ENCODE measurements at places on chromosomes 4 and X.

- DNase-seq: peak; percentile 33
Measured at GRCh38 chr4:87985097-87985886, 9.8 kb downstream of the SPP1 start.

DNA sequence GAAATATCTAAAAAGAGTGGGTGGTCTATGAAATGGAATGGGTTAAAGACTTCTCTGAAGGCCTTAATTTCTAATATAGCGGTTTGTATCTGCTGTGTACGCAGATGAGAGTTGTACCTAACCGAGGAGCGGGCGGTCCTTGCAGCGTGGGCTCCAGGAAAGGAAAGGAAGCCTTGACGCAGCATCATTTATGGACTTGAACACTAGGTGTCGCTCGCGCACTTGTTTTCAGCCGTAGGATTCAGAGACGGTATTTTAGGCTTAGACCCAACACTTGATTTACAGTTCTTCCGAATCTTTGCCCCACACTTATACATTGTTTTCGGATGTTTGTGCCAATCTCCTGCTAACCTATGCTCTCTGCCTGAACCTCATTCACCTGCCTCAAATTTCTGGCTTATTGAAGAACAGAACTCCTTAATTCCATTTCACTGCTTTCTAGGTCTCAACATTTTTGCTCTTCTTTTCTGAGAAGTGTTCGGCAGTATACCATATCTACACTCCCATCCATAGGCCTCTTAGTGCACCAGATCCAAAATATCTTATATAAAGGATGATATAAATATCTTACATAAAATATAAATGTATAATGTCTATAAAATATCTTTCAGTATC, 48.9 kb upstream of the AADAT start:
- peak; percentile 80 for DNase-seq

- DNase-seq: no peak
Measured at GRCh38 chr4:78799551-78800495, 23.7 kb downstream of the BMP2K start.

DNA sequence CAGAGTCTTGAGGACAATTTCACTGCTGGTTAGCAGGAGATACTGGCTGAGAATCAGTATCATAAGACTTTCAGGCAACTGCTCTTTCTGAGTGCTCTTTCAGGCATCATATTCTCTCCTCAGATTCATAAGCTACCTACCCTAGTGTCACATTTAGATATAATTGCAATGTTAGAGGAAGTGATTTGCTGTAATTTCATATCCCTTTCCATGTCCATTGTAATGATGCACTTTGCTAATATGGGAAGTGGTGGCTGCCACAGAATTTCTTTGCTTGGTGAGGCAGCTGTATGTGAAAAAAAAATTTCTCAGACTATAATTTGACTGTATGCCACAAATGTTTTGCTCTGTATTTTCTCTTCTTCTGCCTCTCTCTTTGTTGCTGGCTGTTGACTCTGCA, 63.3 kb downstream of the DOCK11 start:
- no peak for DNase-seq

DNA sequence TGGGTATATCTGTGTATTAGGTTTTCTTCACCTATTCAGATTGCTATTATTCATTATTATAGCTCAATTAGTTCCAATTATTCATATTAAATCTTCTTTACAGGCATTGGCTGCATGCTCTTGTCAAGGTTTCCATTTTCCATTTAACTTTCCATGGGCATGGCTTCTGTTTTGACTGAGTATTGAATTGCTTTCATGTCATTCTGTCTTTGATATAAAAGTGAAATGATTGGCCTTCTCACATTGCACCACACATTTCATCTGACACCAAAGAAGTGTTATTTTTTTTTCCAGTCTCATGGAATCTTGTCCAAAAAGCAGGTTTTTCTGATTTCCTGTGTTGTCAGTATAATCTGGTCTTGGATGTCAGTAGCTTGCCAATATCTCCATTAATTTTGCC, 1244.3 kb downstream of the RAPGEF2 start:
- DNase-seq: no peak

- no peak for DNase-seq
Measured at GRCh38 chr4:136337216-136337615, 1195.1 kb downstream of the PCDH18 start.

DNA sequence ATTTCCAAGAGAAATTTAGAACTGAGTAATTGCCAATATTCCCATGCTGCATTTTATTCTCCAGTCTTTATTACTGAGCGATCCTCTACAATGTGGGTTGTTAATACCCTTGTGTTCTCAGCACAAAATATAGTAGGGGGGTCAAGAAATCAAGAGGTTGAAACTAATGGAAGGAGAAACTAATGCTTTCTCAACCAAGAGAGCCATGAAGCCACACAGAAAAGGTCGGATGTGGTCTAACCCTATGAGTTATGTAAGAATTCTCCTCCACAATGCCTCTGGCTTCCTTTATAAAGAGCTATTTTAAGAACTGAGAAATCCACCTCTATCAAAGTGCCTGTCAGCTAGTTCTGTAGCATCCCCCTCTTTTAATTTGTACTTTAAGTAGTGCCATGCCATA, 268.5 kb downstream of the CHIC1 start:
- DNase-seq: no peak

- peak; percentile 9 for DNase-seq
Measured at GRCh38 chr4:142516686-142517526, 329.2 kb downstream of the INPP4B start.

- DNase-seq: no peak
Measured at GRCh38 chr4:168541266-168541953, 44.6 kb downstream of the PALLD start.

GRCh38 chr4:159698336-159698735, 595.5 kb downstream of the RAPGEF2 start:
- DNase-seq: no peak

- no peak for DNase-seq
Measured at GRCh38 chr4:121686255-121686654, 10.5 kb downstream of the ANXA5 start.

GRCh38 chr4:54852602-54853001, 194.8 kb downstream of the KIT start:
- DNase-seq: no peak

DNA sequence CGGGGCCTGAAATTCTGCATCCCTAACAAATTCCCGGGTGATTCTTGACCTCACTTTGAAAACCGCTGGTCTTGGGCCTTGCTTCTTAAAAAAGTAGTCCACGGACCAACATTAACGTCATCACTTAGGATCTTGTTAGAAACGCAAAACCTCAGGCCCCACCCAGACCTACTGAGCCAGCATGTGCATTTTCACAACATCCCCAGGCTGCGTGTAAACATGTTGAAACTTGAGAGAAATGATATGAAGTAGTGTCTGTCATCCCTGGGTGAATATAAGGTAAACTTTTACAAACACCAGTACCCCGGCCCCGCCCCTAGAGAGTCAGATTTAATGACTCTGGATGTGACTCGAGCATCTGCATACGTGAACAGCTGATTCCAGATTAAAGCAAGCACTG, 33.7 kb downstream of the SORBS2 start:
- DNase-seq: no peak

- DNase-seq: no peak
Measured at GRCh38 chr4:32337403-32337802, 1617.2 kb downstream of the PCDH7 start.

GRCh38 chr4:182427554-182427953, 184.4 kb downstream of the TENM3 start:
- no peak for DNase-seq

DNA sequence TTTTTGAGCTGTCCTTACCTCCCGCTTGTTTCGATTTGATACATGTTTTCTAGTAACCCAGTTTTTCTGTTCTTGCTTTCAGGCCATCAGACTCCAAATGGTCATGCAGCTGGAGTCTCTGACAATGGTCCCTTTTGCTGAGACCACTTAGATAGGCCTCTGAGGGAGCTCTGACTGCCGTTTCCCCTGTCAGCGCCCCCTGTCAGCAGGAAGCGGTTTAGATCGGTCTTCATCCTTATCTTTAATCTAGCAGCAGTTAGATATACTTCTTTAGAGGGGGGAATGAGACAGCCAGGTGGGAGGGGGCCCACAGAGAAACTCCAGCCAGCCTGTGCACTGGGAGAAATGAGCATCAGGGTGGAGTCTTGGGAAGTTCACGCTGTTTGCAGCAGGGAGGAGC, 457.9 kb downstream of the GPAT3 start:
- DNase-seq: no peak

GRCh38 chr4:139563515-139563914, 7.5 kb upstream of the SETD7 start:
- DNase-seq: no peak

DNA sequence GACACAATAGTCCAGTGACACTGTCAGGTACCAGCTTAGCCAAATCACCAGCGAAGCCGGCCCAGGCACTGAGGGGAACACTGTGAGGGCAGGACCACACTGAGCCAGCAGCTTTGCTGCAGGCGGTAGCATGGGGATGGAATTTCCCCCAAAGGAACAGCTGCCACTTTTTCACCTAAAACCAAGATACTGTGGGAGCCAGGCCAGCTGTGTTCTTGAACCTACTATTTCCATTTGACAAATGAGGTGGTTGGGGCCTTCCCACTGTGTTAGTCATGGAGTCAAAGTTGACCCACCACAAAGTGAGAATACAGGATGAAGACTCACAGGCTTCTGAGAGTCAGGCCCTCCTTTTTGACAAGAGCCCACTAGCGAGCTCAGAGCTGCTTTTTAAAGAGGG, 70.7 kb upstream of the SH3RF1 start:
- DNase-seq: no peak

GRCh38 chr4:100929135-100929534, 411.3 kb upstream of the EMCN start:
- no peak for DNase-seq

DNA sequence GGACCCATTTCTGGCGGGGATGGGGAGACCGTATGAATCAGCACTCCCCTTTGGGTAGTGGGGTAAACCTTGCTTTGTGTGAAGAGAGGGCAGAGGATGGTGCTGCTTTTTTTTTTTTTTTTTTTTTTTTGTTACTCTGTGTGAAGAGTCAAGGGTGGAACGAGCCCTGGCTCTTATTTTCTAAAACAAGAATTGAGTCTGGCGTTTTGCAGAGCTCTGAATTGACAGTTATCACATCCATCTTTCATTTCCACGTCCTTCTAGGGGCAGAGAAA, 1.2 kb downstream of the SLAIN2 start:
- DNase-seq: no peak

- DNase-seq: peak; percentile 13
Measured at GRCh38 chr4:94412658-94413038, 39.1 kb upstream of the PDLIM5 start.

- DNase-seq: no peak
Measured at GRCh38 chr4:95355021-95355420, 193.8 kb downstream of the UNC5C start.

- no peak for DNase-seq
Measured at GRCh38 chr4:145281951-145282350, 101.6 kb upstream of the OTUD4 start.

- no peak for DNase-seq
Measured at GRCh38 chr4:38781854-38782261, 932 bp downstream of the TLR10 start.

GRCh38 chrX:119784747-119785446, 6.5 kb downstream of the RPL39 start:
- peak; percentile 29 for DNase-seq

- peak; percentile 13 for DNase-seq
Measured at GRCh38 chr4:95095348-95095974, 337.7 kb downstream of the BMPR1B start.

GRCh38 chrX:148958901-148959300, 458.5 kb downstream of the AFF2 start:
- DNase-seq: no peak

- DNase-seq: no peak
Measured at GRCh38 chr4:146182443-146182842, 6.9 kb downstream of the LSM6 start.

GRCh38 chrX:133516686-133517085, 101.4 kb upstream of the GPC4 start:
- no peak for DNase-seq

DNA sequence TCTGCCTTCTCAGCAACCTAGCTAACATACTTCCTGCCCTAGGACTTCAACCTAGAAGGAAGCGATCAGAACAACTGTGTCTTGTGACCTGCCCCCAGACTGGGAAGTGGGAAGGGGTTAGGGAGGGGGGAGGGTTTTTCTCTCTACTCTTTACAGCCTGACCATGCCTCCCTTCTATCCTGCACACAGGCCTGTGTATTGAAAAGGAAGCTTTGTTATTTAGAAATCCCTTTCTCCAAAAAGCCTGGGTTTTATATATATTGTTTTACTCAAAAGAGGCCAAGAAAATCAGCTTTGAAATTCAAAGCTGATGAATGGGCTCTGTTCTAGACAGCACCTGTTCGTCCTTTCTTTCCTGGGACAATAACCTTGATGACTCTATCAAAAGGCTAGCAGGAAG, 35.2 kb upstream of the SMS start:
- no peak for DNase-seq

- no peak for DNase-seq
Measured at GRCh38 chrX:24357106-24357505, 3.3 kb upstream of the SUPT20HL1 start.

DNA sequence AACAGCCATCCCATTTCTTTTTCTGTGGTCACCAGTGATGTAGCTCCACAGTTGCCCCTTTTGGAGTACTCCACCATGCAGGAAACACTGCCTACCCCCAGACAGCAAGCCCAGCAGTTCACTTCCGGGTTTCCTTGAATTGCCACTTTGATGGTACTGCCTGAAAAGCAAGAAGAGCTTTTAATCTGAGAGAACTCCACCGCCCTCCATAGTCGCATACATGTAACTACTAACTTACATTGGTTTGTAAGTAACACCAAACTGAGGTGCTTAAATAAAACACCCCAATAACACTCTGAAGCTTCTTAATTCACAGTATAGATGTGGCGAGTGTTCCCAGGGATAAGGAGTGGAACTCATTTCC, 53.6 kb upstream of the HPSE start:
- no peak for DNase-seq

DNA sequence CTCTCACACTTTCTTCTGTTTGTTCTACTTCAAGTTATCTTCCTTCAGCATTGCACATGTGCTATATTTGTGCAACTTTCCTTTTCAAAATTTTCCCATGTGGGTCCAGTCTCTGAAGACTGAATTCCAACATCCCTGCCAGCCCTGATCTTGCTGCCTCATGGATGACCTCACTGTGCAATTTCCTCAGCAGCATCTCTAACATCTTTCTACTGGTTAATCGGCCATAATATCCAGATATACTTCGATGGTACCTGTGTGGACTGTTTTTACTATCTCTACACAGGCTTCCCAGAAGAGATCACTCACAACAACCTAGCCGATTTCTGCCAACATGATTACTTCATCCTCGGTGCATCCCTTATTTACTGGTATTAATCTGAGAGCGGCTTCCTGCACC, 41.5 kb downstream of the GPM6A start:
- no peak for DNase-seq

DNA sequence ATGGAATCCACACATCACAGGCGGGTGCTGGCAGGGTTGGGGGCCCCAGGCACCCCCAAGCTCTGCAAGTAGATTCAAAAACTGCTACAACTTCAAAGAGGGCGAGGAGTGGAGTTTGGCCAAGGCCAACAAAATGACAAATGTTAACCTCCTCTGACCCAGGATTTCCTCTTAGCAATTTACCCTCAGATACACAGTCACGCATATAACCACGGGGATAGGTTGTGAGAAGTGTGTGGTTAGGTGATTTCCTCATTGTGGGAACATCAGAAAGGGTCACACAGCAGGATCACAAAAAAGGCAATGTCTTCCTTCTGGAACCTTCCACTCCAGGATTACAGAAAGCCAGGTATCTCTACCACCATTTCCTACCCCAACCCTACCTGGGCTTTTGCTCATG, 62.4 kb downstream of the C4orf50 start:
- no peak for DNase-seq

- no peak for DNase-seq
Measured at GRCh38 chr4:153212736-153213135, 8.5 kb downstream of the TRIM2 start.
